ENCODE measurements at places on chromosomes 13 and 19. TPM values are rescaled to one million over a fixed set of nuclear protein-coding genes. Genes with fewer than 3 reads are reported as not detected.

The ONECUT3 gene
- not detected for total RNA-seq

The MBD3L2 gene
- not detected for total RNA-seq

The CYP4F22 gene
- total RNA-seq, result not detected

The KLK1 gene
- total RNA-seq, result not detected

The KLK3 gene
- total RNA-seq, result not detected

The ZNF208 gene
- 3.6 TPM for total RNA-seq

The KCNC3 gene
- total RNA-seq, result under 0.01 TPM

The ZNF225 gene
- total RNA-seq, result 8.2 TPM

The VAV1 gene
- not detected for total RNA-seq

The DLL3 gene
- total RNA-seq, result under 0.01 TPM

The NLRP4 gene
- total RNA-seq, result not detected

The ZNF564 gene
- 12.2 TPM for total RNA-seq

The GFY gene
- total RNA-seq, result not detected

The TNFSF9 gene
- 0.26 TPM for total RNA-seq

The KLK11 gene
- not detected for total RNA-seq

All from fibroblast of lung (primary cell).